ENCODE measurements at places on chromosomes 6 and 20.

- peak; percentile 49 for DNase-seq
These were observed 2.8 kb upstream of the TOMM6 start for GRCh38 chr6:41784581-41785171.

GRCh38 chr6:144152334-144152900, 2.1 kb downstream of the STX11 start:
- DNase-seq, result no peak

DNA sequence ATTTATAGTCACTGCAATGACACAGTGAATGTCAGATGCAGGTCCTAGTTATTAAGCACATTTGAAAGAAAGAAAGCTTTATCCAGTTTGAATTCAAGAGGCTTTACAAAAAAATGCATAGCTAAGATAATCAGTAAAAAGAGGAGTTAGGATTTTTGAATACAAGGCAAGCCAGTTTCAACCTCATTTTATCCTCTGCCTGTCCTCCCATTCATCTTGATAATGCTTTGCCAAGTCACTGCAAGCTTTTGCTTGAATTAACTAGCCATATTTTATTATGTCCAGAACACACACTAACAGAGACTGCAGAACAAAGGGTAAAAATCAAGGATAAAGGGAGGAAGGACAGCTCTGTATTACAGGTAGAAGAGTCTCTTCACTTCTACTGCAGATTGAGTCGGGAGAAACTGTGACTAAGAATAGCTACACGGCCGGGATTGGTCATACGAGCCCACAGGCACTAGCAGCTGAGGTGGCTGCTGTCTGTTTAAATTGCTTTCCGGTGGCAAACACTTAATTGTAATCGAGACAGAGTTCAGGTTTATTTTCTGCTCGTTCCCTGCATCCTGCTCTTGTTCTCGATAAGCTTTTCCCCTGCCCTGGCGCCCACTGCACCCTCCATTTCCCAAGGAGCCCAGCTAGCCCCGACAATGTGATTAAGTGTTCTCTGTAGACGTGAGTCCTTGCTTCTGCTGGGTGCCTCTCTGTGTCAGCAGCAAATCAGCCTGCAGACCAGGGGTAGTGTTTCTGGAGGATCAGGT, 30.5 kb upstream of the AKAP12 start:
- DNase-seq, result peak; percentile 24

DNA sequence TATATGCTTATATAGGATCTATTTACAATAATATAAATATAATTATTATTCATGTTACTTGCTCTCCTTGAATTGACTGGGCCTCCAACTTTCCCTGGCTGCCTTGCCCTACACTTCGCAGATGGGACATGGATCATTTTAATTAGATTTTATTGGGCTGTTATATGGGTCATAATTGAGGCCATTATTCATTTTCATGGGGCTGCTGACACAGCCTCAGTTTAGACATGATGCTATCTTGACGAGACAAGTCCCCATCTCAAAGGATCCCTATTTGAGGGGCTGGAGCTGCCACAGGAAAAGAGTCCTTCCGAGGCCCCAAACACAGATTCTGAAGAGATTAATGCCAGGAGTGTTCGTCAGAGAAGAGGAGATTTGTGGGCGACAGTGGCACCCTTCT, 170.4 kb downstream of the DHX35 start:
- DNase-seq, result no peak

DNA sequence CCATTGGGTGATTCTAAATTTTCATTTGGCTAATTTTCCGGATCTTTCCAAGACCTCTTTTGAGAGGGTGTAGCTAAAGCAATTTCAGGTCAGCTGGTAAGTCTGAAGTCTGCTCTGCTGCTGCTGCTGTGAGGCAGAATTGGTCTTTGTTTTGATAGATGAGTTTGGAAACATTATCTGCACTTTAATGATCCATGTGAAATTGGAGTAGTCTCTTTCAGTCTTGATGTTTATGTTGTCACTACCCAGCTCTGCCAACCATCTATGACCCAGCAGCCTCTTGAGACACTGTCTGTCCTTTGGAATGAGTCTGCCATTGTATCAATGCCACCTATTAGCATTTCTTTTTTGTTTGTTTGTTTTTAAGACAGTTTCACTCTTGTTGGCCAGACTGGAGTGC, 44.1 kb downstream of the TXNDC5 start:
- DNase-seq, result no peak

DNA sequence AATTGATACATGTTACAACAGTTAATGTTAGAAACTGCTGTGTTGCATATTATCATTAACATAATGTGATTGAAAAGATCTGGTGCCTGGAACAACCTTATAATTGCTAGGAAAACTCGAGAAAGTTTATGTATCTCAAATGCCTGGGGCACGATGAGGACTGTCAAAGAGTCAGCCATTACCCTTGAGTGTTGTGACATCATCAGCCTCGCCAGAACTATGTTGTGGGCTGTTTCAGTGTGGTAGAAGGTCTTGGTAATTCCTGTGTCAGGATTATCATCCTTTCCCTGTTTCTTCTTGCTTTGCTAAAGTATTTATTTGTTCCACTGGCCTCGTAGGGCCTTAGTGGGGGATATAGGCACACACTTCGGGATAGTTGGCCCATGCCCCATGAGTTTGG, 185.1 kb downstream of the DTNBP1 start:
- DNase-seq, result no peak

DNA sequence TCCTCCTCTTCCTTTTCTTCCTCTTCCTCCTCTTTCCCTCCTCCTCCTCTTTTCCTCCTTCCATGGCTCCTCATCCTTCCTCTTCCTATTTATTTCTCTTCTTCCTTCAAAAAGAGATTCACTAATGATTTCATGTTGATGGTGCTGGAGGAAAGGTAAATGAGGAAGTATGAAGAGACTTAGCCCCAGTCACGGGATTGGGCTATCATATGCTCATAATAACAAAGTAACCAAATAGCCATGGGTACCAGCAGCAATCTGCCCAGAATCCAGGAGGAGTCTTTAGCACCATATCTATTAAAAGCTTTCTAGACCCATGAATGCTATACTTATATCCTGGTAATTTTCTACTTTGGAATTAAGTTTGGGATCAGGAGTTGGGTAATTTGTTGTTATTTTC, 910.9 kb upstream of the MAP3K7 start:
- no peak for DNase-seq

GRCh38 chr6:38730140-38730862, 15.2 kb downstream of the DNAH8 start:
- DNase-seq, result no peak

- DNase-seq, result no peak
These were observed 109.2 kb downstream of the C6orf118 start for GRCh38 chr6:165200178-165200577.

All from KBM-7 (cell line).